ENCODE measurements at places on chromosomes 16 and 17.

DNA sequence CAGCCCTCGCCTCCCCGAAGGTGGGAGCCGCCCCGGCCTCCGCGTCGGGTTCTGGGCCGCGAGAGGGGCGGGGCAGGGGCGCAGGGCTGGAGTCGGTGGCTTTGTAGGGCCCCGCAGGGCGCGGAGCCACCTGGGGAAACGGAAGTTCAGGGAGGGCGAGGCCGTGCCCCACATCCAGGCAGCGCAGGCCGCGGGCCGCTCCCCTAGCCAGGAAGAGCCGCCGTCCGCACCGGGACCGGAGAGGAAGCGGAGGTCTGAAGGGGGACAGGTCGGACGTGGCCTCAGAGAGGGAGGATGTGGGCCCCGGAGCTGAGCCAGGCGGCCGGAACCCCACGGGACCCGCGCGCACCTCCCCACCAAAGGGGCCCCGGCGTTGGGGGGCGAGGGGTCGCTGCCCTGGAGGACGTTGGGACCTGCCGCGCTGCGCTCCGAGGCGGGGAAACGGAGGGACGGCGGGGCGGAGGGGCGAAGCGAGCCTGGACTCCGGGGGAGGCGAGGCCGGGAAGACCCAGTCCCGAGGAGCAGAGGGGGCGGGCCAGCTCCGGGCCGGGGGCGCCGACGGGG, 482 bp upstream of the SLC16A3 start:
- DNase-seq = no peak

- no peak for DNase-seq
Measured at GRCh38 chr16:69049146-69049545, 56.3 kb upstream of the HAS3 start.

DNA sequence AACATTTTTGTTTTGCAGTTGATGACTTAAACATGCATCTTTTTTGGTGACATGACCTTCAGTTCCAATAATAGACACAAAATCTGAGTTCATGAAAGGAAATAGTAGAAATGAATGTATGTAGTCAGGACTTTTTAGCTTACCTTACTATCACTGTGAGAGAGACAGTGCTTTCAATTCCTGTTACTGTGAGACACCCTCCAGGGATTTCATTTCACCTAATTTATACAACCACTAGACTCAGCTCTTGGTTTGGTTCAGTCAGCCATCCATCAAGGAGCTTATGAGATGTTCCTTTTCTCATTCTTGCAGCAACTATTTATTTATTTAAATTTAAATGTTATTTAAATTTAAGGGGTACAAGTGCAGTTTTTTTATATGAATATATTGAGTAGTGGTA, 77.9 kb downstream of the MAP2K4 start:
- DNase-seq = no peak

DNA sequence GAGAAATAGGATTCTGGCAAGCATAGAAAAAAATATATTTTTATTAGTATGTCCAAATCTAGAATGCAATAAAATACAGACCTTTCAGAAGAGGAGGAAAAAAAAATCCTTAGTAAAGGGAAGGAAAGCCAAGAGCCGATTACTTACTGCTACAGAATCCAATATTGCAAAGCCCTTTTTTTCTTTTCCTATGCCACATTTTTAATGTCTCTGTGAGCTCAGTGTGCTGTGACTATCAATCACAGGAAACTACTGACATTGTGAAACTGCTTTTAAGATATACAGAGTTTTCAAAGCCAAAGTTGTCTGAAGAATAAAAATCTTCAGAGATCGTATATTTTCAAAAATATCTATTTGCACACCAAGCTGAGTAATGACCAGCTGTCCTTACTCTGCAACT, 120.4 kb downstream of the CHD9NB start:
- DNase-seq = no peak

- DNase-seq = no peak
Measured at GRCh38 chr16:30115238-30115637, 1.9 kb upstream of the GDPD3 start.

DNA sequence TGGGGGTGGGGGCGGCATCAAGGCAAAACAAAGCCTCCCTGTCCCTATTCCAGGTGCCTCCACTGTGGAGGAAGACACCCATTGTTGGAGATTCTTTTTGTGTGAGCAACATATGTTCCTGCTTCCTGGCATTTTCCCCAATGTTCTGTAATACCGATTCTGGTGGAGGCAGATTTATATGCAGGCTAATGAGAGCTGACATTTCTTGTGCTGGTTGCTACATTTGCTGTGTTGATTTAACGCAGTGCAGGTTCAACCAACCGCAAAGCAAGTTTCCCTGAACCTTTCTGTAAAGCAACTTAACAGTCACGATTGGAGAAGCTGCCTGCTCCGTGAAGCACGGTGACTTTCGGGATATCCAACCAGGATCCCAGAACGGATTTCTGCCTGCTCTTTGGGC, 260.5 kb downstream of the CBLN1 start:
- no peak for DNase-seq

DNA sequence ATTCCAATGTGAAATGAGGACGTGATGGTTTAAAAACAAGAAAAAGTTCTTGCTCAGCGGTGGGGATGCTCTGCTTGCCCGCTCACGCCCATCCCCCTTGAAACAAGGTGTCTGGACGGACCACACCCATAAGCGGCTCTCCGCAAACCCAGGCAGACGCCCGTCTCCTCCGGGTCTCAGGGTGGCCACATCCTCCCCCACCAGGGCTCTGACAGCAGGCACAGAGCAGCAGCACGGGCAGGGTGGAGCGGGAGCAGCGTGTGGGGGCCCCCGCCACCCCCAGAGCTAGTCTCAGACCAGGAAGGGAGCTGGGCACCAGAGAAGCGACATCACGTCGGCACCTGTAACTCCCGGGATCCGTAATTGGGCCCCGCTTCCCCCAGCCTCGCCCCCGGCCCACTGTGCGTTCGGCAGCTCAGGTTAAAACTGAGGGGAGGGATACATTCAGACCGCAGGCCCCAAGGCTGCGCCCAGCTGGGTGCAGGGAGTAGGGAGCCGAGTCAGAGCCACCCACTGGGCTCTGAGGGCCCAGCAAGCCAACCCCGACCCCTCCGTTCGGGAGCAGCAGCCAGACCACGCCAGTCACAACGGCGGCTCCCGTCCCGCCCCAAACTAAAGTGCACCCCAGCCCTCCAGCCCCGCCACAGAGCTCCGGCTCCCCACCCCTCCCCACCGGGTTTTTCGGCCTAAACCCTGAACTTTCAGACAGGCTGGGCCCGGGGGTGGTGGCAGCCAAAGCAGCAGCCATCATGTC, 22.0 kb downstream of the CLUH start:
- DNase-seq = no peak

DNA sequence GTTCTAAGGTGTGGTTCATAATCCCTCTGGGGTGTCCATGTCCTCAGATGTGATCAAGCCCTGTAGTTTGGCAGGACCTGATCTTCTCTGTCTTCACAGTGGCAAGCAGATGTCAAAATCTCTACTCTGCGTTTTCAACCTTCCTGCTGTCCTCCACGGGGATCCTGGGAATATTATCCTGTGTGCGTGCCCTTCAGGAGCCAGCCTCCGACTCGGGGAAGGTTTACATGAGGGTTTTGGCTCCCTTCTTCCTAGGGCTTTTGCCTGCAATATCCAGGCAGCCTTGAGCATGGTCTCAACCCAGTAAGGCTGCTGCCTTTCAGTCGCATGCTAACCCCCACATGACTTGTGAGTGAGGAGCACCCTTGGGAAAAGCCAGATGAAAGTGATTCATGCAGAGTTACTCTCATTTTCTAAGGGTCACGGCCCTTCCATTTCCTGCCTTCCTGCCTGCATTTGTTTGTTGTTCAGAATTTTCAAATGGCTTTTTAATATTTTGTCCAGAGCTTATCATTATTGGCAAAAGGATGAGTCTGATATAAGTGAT, 202.2 kb upstream of the CHMP6 start:
- DNase-seq = no peak

- no peak for DNase-seq
Measured at GRCh38 chr16:78269256-78269655, 169.8 kb downstream of the WWOX start.

Data from caudate nucleus (tissue), 63 donors.